ENCODE measurements at places on chromosomes 6 and 20. TPM values are rescaled to one million over a fixed set of nuclear protein-coding genes. Genes with fewer than 3 reads are reported as not detected.
A peak's percentile ranks its signal among the peaks of the same experiment; 100 is the strongest.

DNA sequence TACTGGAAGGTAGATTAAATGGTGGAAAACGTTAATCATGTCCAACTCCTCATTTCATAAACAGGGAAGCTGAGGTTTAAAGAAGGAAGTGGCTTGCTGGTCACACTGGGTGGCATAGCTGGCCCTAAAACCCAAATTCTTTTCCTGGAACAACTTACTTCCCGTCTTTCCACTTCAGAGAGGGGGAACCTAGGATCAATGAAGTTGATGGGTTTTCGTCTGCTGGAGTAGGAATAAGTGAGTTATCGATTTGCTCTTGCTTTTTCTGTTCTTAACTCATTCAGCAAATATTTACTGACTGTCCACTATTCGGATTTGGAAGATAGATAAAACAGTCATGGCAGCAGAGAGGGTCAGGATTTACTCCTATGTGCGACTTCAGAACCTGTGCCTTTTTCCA, 1.2 kb upstream of the SYS1 start:
- no peak for DNase-seq

DNA sequence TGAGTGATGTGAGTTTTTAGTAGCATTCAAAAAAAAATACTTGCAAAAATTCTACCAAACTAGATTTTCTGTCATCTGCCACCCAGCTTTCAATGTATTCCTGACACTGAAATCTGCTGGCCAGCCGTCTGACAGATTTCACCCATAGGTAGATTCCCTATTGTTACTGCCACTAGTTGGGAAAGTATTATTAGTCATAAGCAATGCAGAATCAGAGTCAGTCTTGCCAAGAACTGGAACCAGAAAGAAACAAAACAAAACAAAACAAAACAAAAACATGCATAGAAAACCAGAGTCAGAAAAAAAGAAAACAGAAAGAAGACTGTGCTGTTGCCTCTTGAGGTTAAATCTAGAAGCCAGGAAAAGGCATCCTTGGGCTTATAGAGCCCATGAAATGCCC, 293.1 kb upstream of the KCNQ5 start:
- no peak for DNase-seq

- no peak for DNase-seq
Measured at GRCh38 chr20:47968541-47969310, 183.4 kb upstream of the SULF2 start.

DNA sequence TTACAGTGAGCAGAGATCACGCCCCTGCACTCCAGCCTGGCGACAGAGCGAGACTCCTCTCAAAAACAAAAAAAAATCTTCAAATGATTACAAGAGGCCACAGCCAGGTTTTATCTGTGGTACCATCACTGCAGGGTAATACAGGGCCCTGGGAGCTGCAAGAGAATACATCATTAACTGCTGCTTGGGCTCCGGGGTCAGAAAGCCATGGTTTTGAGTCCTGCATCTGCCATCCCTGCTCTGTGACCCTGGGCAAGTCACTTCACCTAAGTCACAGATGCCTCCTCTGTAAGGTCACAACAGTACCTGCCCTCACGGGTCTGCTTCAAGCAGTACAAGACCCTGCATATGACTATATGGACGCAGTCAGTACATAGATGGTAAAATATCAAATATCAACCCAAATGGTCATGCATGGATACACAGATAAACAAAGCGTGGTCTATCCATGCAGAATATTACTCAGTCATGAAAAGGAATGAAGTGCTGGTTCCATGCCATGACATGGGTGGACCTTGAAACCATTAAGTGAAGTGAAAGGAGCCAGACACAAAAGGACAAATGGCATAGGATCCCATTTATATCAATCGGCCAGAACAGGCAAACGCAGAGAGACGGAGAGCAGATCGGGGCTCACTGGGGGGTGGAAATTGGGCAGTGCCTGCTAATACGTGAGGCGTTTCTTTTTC, 83.6 kb downstream of the NFATC2 start:
- DNase-seq = no peak

DNA sequence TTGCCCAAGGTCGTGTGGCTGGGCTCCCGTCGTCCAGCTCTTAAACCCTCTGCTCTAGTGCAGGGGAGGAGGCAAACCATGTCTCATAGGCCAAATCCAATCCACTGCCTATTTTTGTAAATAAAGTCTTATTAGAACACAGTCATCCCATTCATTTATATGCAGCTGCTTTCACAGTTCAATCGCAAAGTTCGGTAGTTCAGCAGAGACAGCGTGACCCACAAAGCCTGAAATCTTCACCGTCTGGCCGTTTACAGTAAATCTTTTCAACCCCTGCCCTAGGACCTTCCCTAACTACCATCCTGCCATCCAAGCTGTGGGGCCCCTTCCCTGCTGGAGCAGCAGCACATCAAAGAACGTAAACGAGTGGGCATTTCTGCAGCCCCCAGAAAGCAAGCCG, 65.9 kb downstream of the EYA2 start:
- DNase-seq = no peak

- peak; percentile 58 for DNase-seq
Measured at GRCh38 chr6:31680226-31681134, at the start of gene LY6G5C. LY6G5C (minus strand) TSS chr6:31681067; CDS start chr6:31680373, 694 bp downstream.

DNA sequence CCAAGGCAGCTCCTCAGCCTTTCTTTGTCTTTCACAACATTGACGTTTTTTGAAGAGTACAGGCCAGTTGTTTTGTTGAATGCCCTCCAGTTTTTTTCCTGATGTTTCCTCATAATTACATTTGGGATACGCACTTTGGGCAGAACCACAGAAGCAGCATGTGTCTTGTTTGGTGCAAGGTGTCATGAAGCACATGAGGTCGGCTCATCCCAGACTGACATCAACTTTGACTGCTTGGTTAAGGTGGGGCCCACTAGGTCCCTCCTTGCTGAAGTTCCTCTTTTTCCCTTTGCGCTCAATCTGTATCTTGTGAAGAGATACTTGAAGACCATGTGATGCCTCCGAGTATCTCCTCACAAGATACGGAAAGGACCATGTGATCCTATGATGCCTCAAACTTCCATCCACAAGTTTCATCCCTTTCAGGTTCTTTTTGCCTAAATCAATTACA, 10.5 kb downstream of the SNAI1 start:
- DNase-seq = no peak

DNA sequence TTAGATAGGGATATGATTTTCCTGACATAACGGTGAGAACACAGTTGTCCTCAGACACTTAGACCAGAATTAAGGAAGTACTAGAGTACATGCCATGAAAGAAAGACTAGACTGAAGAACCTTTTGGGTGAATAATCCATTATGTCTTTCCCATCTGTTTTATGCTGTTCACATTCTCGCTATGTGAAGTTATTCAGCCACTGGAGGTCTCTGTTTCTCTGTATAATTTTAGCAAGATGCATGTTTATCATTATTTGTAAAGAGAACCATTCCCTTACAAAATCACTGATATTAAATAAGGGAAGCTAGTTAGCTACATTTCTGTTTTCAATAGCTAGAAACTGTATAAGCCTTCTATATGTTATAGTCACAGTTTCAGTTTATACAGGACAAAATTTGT, 391.9 kb downstream of the CD109 start:
- DNase-seq = no peak

- DNase-seq = no peak
Measured at GRCh38 chr20:48809673-48810072, 18.1 kb downstream of the PREX1 start.

DNA sequence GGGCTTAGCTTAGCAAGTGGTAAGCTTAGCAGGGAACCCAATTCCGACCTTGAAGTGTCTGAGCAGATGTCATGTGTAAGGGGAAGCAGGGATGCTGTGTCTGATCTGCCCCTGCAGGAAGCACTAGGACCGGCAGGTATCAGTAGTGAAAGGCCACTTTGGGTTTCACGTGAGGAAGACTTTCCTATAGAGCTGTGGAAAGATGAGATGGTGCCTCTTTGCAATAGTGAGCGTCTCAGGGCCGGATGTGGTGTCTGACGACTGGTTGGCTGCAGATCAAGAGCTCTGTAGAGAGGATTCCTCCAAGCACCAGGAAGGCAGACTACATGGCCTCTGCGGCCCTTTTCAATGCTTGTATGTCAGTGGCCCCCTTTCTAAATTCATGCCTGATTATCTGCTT, 98.3 kb downstream of the TIAM2 start:
- peak; percentile 11 for DNase-seq

GRCh38 chr6:125942672-125943527, 13.7 kb upstream of the HINT3 start:
- no peak for DNase-seq

GRCh38 chr6:53301801-53302537, 46.8 kb downstream of the ELOVL5 start:
- no peak for DNase-seq

GRCh38 chr20:49445176-49445575, 37.3 kb downstream of the KCNB1 start:
- DNase-seq = no peak

DNA sequence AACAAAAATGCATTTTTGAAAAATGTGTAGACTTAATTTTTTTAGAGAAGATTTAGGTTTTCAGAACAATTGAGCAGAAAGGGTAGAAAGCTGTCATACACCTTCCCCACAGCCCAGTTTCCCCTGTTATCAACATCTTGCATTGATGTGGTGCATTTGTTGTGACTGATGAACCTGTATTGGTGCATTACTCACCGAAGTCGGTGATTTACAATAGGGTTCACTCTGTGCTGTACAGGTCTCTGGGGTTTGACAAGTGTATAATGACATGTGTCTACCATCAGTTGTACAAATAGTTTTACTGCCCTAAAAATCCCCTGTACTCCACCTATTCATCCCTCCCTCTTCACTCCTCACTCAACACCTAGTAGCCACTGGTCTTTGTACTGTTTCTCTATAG, 23.8 kb upstream of the ADIG start:
- no peak for DNase-seq

- no peak for DNase-seq
Measured at GRCh38 chr6:46129291-46129628, 529 bp upstream of the ENPP4 start.

DNA sequence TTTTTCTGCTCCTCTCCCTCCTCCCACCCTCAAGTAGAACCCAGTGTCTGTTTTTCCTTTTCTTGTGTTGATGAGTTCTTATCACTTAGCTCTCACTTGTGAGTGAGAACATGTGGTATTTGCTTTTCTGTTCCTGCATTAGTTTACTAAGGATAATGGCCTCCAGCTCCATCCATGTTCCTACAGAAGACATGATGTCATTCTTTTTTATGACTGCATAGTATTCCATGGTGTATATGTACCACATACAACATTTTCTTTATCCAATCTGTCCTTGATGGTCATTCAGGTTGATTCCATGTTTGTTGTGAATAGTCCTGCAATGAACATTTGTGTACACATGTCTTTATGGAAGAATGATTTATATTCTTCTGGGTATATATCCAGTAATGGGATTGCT, 81.0 kb downstream of the TOX2 start:
- no peak for DNase-seq

- DNase-seq = no peak
Measured at GRCh38 chr6:42978487-42978838, 518 bp downstream of the PEX6 start.

DNA sequence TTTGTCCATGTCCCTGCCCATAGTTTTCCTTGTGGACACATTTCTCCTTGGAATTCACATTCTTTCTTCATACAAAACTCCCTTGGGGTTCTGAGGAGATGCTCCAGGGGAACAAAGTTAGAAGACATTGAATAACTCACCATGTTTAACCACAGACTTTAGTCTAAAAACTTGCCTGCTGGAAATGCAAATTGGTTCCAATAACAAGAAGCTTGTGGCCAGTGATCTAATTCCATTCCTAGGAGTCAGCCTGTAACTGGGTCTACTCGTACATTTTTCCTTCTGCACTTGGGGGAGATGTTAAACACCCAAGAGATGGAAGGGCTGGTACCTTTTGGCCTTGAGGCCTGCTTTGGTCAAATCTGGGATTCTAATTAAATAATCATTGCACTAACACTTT, 60.2 kb downstream of the SCML4 start:
- DNase-seq = no peak

DNA sequence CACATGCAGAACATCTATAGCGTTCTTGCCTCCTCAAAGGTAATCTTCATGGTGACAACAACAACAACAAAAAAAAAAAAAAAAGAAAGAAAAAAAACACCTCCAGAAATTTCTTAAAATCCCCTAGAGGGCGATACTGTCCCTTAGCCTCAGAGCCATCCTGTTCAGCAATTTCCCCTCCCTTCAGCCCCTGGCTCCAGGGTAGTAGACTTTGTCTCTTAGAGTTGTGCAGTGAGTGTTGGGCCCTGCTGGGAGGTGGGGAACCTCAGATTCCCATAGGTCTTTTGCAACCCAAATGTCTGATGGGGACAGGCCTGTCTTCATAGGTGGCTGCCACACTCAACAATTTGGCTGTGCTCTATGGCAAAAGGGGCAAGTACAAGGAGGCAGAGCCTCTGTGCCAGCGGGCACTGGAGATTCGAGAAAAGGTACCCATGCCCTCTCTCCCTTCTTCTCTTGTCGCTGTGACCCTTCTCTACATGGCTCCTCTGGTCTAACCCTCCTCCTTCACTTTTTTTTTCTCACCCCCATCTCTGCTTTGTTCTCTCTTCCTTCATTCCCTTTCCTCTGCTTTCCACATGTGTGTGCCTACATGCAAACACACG, 6.0 kb upstream of the PTK7 start:
- no peak for DNase-seq

GRCh38 chr6:145892026-145892425, 72.1 kb downstream of the SHPRH start:
- no peak for DNase-seq

DNA sequence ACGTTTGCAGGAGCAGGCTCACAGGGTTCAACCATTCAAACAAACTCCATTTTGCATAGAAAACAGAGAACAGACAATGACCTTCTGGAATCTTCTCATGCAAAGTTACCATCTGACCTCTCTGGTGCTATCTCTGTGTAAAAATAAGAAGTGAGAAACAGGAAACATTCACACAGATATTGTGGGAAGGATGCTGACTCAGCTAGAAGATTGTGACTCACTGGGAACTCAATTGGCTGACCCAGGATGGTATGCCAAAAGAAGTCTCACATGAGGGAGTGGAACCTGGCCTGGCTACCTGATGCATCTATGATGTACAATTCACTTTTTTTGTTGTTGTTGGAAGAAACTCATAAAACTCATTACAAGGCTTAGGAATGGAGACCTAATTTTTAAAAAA, 61.1 kb upstream of the TBX18 start:
- DNase-seq = no peak

NOTCH4 gene
- total RNA-seq = 0.48 TPM

SNAP25 gene
- 14.2 TPM for total RNA-seq

ANGPT4 gene
- total RNA-seq = not detected

TSPO2 gene
- not detected for total RNA-seq
